Esophagus squamous epithelium (tissue), 5 donors: ENCODE measurements at places on chromosomes 5 and 9.

- DNase-seq, result no peak
Measured at GRCh38 chr9:129254566-129255287, 76.7 kb upstream of the IER5L start.

DNA sequence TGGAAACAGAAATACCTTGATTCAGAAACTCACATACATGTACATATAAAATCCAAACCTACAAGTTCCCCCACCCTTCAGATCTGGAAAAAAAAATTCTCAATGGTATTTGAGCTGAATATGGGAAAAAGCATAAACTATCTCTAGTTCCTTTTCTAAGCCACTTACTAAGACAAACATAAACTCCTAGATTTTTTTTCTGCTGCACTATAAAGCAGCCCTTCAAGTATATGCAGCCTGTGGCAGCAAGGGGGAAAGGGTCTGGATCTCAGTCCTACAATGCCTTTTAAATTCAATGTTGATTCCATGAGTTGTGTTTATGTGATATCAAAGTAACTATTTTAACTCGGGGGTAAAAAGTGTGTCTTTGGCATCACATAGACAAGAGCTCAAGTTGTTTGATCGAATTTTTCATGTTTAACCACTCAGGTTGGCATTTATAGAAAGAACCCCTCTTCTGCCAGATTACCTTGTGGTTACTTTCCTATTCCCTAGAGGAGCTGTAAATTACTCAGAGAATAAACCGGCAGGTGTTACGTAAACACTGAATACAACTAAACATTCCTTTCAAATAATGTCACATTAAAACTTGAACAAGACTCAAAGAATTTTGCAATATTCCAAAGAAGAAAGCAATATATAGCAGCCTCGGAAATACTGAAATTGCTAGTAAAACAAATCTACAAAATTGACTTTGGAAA is 91.8 kb upstream of the FER start:
- no peak for DNase-seq

DNA sequence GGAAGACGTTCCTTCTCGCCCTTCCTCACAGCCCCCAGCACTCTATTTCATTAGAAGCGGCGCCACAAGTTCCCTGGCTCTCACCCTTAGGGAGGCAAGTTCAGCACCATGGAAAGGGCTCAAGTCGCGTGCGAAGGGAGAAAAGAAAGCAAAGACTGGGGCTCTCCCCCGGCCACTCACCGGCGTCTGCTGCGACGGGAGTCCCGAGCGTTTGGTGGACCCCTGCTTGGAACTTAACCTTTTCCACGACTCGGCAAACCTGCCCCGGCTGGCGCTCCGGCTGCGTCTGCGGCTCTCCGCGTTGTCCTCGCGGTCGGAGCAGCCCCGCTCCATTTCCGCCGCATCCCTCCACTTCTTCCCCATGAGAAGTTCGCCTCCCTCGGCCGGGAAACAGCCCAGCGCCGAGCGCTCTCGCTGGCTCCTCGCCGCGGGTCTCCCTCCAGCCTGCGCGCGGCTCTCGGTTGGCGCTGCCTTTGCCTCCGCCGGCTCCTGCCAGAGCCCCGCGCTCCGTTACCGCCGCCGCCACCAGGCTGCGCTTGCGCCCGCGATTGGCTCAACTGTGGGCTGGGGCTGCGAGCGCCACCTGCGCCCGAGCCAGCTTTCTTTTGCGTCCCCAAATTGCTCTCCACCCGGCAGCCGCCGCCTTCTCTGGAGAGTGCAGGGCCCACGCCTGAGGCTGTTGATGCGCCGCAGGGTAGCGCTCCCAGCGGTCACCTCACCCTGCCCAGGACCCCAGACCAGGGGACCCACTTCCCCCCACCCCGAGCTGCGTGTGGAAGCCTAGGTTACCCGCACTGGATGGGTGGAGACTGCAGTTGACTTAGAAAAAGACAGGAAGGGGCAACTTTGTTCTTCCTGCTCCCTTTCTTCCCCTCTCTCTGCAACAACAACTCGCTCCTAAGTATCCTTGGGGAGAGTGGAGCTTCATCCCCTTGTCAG is 321.6 kb downstream of the CEMIP2 start:
- no peak for DNase-seq

DNA sequence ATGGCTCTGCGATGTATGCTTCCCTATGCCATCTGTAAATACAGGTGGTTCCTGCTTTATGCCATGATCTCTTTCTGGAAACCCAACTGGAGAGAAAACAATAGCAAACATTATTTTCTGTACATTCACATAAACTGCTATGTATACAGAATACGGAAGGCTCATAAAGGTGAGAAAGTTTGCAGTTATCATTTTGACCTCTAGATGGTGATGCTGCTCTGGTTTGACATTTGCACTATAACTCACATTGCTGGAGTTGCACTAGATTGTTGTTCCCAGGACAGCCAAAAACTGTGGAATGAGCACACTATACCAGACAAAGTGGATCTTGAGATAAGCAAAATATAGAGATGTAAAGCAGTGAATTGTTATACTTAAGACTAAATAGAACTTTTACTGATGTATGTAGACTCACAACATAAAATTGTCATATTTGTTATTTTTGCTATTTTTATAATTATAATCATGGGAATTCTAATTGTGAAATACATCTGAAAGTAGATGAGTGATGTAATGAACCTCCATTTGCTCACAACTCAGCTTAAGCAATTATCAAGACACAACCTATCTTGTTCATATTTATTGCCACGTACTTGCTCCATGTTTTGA is 246.5 kb downstream of the PTPRD start:
- no peak for DNase-seq

DNA sequence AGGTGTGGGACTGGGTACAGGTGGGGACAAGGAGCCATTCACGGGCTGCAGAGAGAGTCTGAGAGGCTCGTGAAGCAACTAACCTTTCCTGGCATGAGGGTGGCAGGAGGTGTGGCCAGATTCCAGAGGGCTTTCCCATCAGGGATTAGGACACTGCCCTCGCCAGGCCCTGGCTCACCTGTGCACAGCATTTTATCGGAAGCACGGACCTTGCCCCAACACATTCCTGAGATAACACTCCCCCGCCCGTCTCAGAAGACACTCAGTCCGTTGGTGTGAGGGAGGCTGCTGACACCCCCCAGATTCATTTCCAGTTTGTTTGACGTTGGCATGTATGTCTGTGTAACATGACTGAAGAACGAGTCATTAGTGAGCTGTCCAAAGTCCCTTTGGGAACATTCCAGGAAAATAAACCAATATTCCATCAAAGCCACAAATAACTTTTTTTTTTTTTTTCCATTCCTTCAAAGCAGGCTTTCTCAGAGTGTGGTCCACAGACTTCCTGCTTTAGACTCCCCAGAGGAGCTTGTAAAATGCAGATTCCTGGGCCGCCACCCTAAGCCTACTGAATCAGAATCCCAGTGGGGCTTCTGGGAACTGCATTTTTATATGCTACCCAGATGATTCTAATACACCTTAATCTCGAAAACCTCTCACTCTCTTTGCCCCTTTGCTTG is 23.4 kb downstream of the WWC1 start:
- no peak for DNase-seq

DNA sequence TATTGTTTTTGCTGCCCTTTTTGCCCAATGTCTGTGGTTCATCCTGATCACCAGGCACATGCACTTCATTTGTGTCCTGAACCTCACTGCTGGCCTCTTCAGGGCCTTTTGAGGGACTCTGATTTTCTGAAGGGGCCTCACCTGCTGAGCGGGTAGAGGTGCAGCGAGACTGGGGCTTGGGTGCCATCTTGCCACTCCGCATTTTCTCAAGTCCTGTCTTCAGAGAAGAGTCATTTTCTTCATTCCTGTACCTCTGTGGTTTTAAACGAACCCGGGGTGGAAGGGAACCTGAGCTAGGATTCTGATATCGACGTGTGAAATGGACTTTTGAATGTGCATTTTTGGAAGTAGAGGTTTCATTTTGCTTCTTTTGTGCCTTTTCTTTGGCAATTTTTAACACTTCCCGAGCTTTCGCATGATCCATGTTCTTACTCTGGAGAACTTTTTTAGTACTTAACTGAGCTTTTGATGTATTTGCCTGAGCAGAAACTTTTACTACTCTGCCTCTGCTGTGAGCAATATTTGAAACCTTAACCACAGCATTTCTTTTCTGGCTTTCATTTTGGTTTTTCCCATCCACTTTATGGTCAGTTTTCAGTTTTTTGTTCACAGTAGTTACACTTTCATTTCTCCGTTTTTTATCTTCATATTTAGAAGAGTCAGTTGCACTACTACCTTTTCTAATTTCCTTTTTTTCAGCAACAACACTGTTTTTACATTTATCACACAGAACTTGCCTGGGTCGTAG is 26.1 kb downstream of the PWWP2A start:
- no peak for DNase-seq

DNA sequence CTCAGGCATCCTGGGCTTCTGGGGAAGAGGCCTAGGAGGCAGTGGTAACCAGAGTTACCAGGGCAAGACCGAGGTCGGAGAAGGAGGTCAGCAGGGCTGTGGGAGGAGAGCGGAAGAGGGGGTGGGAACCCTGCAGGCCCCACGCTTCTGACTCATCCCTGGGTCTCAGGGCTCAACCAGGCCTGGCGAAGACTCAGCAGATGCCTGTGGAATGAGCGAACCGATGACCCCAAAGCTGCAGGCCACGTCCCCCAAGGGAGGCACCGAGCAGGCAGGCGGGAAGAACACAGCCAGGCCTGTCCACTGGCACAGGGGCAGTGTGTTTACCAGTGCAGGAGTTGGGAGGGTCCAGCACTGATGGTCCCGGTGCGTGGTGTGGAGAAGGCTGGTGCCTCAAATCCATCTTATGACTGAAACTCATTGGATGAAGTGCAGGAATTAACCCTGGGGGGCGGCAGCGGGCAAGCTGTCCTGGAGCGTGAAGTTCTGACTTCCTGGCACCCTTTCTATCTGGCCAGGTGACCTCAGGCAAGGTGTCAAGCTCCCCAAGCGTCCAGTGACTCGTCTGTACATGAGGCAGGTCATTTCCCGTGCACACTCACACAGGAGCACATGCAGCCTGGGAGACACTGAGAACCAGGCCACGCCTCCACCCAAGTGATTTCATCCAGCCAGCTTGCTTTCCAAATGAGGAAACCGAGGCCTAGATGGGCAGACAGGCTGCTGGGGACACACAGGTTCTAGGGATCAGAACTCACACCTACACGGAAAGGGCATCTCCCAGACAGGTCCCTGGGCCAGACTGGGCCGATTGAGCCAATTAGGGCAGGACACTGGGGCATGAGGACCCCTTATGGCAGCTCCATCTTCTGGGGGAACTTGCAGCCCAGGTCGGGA is 69.1 kb downstream of the ADAMTS2 start:
- DNase-seq, result no peak

DNA sequence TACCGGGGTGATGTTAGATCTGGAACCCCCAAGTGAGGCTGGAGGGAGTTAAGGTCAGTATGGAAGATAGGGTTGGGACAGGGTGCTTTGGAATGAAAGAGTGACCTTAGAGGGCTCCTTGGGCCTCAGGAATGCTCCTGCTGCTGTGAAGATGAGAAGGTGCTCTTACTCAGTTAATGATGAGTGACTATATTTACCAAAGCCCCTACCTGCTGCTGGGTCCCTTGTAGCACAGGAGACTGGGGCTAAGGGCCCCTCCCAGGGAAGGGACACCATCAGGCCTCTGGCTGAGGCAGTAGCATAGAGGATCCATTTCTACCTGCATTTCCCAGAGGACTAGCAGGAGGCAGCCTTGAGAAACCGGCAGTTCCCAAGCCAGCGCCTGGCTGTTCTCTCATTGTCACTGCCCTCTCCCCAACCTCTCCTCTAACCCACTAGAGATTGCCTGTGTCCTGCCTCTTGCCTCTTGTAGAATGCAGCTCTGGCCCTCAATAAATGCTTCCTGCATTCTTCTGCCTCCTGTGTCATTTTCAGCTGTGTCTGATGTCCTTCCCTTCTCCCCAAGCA is 2.3 kb upstream of the MYOZ3 start:
- no peak for DNase-seq

- no peak for DNase-seq
Measured at GRCh38 chr5:100430268-100431195, 104.6 kb upstream of the FAM174A start.

- no peak for DNase-seq
Measured at GRCh38 chr9:91951944-91952520, 2.0 kb upstream of the ROR2 start.

GRCh38 chr5:107817436-107817835 is 146.7 kb upstream of the EFNA5 start:
- DNase-seq, result no peak

DNA sequence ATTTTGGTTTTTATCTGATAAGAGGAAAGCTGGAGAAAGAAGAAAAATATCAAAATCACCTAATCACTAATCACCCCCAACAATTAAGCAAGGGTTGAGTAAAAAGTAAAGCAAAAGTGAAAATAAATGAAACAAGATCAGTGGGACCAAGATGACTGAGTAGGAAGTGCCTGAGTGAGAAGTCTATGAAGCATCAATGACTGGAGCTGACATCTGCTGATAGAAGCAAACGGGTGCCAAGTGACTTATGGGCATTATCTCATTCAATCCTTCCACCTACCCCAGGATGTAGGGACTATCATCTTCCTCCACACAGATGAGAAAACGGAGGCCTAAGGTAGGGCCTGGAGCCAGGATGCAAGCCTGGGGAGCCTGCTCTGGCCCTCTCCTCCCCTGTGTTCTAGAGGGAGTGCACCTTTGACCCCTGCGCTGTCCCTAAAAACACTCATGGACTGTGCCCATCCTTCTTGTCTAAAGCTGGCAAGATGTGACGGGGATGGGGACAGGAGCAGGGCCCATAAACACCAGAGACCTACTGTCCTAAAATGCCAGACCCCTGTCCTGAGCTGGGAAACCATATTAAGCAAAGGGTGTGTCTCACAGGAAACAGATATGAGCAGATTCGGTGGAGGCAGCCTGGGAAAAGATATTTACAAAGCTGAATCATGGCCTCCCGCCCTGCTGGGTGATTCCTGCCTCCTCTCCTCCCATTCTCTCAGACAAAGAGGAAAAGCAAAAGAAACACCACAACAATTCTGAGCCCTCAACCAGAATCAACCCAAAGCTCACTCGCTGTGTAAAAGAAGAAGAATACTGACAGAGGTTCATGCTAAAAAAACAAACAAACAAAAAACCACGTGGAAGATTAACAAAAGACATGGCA is 116.0 kb downstream of the AUH start:
- DNase-seq, result no peak
